ENCODE measurements at places on chromosomes 5 and 9. TPM values are rescaled to one million over a fixed set of nuclear protein-coding genes. Genes with fewer than 3 reads are reported as not detected.

DNA sequence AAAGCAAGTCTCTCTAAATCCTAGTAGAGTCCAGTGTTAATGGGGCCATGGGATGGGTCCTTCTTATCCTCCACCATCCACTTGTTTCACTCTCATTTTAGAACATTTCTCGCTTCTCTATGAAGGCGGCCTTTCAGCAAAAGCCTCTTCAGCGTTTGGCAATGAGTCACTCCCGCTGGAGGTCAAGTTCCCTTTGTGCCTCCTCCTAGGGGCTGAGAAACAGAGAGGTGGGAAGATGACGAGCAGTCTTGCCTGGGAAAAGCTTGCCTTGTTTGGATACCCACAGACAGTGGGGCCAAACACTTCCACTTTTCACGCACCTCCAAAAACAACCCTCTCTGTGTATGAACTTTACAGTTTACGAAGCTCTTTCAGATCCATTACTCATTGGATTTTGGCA is 168.8 kb downstream of the GABBR2 start:
- DNase-seq, result no peak

DNA sequence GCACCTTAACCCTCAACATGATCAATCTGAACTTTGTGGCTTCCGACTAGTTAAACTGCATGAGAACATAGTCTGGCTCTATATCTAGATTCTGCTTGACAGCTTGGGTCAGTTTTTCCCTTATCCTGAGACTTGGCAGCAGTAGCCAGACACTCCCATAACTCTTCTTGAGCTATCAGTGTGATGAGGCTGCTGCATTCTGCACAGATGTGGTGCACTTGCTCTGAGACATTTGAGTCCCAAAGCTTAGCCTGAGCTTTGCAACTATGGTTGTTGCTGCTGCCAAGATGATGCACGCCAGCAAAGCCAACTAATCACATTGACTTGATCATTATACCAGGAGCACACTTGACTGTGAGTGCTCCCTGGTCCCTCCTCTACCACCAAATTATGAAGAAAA is 36.2 kb downstream of the MOCS2 start:
- DNase-seq, result no peak

GRCh38 chr5:139700711-139701055 is 52.5 kb downstream of the CXXC5 start:
- no peak for DNase-seq

DNA sequence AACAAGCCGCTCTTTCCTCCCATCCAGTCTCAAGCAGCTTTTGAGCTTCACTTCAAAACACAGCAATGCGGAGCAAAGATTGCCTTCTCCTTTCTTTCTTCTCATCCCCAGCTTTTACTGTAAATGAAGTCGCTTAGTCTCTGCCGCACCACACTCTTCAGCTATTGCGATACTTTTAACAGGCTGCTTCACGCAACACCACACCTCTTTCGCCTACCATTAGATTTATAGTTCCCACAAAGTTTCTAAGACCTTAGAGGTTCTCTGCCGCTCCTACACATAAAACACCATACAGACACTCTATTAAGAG is 711 bp downstream of the PGGT1B start:
- DNase-seq, result no peak

DNA sequence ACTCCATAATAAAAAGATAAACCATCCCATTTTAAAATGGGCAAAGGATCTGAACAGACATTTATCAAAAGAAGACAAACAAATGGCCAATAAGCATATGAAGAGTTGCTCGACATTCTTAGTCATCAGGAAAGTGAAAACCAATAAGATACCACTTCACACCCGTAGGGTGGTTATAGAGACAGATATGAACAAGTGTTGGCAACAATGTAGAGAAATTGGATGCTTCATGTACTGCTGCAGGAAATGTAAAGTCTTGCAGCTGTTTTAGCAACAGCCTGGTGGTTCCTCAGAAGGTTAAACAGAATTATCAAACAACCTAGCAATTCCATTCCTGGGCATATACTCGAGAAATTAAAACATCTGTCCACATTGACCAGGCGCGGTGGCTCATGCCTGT is 42.5 kb downstream of the GTF3C4 start:
- no peak for DNase-seq

GRCh38 chr5:172379481-172379880 is 74.8 kb downstream of the SH3PXD2B start:
- DNase-seq, result no peak

DNA sequence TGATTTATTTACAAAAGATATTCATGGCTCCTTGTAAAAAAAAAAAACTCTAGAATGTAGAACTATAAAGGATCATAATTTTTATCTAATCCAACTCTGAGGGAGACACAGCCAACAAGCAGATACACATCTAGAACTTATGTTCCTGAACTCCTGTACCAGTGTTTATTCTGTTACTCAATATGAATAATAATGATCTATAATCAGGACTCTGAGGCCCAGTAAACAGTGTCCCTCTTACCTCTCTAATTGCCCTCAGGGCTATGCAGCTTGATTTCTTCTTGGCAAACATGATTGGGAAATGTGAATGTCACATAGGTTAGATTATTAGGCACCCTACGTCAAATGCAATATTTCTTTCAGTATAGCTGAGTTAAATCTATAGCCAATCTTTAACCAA is 391.6 kb upstream of the RPS23 start:
- no peak for DNase-seq

DNA sequence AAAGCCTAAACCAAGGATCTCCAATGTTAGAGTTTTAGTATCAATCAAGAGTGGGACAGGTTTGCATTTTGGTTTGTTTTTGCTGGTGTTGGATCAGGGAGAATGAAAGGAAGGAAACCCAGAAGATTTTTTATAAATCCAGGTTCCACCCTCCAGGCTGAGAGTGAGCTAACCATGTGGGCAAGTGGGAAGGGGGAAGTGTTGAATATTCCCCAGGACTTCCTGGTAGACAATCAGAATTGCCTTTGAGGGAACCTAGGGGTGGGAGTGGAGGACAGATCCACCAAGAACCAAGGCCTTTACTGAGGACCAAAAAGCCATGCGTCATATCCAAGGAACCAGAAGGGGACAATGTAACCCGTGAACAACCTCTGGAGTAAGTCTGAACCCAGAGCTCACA is 33.5 kb upstream of the PIK3R1 start:
- DNase-seq, result no peak

GRCh38 chr5:136062366-136063274 is 33.8 kb downstream of the TGFBI start:
- no peak for DNase-seq

GRCh38 chr5:64773533-64773932 is 4.8 kb downstream of the CWC27 start:
- DNase-seq, result no peak

DNA sequence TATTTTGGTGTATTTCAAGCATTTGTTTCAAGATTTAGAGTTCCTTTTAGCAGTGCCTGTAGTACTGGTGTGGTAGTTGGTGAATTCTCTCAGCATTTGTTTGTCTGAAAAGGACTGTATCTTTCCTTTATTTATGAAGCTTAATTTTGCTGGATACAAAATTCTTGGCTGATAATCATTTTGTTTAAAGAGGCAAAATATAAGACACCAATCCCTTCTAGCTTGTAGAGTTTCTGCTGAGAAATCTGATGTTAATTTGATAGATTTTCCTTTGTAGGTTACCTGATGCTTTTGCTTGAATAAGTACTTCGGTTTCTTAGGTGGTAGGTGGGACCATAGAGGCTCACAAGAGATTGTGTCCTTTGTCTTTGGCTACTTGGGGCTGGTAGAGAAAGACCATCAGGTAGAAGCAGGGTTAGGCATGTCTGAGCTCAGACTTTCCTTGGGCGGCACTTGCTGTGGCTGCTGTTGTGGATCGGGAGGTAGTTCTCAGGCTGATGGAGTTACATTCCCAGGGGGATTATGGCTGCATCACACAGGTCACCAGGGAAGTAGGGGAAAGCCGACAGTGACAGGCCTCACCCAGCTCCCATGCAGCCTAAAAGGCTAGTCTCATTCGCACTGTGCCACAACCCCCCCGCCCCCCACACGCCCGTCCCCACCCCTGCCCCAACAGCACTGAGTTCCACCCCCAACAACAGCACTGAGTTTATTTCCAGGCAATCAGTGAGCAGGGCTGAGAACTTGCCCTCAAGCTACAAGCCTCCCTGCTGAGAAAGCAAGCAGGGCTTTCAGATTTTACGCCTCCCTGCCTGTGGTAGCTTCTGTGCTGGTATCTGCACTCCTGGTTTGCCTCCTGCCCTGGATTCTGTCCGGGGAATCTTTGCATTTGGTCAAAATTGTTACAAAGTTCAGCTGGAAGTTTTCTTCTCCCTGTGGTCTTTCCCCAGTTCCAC is 127.1 kb upstream of the GLRA1 start:
- no peak for DNase-seq

DNA sequence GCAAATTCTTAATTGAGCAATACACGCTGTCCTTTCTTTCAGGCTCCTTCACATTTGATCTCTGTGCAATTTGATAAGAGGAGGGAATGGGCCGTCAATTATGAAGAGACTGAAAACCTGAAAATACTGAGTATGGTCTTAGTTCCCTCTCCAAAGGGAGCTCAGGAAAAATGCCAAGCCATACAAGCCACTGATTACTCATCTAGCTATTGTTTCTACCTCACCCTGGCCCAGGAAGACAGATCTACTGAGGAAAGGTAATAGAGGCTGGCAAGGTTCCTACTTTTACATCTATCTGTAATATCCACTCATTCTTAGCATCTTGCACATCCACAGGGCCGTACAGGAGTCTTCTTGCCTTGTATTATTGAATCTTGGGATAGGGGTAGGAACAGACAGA is 23.7 kb upstream of the TNC start:
- DNase-seq, result no peak

DNA sequence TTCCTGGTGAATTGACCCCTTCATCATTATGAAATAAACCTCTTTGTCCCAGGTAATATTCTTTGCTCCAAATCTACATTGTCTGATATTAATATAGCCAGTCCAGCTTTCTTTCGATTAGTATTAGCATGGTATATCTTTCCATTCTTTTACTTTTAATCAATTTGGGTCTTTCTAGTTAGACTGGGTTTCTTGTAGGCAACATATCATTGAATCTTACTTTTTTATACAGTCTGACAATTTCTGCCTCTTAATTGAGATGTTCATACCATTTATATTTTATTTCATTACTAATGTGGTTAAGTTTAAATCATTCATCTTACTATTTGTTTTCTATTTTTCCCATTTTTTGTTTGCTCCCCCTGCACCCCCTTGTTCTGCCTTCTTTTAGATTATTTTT is 61.7 kb upstream of the LIFR start:
- no peak for DNase-seq

GRCh38 chr5:132487841-132488555 is 2.6 kb downstream of the IRF1 start:
- no peak for DNase-seq

- DNase-seq, result no peak
Observed at GRCh38 chr5:180487556-180487955, 6.6 kb upstream of the CNOT6 start.

DNA sequence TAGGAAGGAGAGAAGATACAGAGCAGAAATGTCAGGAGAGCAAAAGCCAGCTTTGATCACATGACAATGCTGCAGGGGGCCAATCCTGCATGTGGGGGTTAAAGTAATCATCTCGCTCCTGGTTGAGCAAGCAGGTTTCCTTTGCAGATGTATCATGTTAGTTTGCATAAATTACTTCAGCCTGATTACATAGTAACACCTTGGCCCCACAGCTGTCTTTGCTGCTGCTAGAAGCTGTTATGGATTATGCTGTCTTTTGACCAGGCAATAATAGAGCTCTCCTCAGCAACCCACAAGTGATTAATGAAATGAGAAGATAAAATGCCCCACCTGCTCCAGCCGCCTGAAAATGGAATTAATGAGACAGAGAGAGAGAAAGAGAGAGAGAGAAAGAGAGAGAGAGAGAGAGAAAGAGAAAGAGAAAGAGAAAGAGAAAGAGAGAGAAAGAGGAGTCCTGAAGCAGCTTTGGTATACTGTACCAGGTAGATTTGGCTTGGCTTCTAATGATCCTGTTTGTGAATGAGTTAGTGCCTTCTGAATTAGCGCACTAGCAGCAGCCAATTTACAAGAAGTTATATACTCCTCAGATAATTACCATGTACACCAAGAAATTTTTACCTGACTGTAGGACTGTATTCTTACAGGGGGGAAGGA is 174.3 kb upstream of the RORB start:
- no peak for DNase-seq

DNA sequence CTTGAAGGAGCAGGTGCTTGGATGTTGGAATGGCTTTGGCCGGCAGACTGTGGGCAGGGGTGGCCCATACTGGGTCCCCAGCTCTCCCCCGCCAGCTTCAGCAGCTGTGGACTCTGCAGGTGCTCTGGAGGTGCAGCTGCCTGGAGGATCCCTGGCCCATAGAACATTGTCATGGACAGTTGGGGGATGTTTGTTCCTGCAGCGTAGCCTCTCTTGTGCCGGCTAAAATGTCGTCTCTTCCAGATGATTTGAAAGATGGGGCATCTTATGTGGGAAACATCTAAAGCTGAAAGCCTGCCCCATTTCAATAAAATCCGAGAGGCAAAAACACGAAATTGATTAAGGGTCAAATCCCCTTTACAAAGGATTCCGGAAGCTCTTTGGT is 13.5 kb upstream of the SLC6A19 start:
- DNase-seq, result no peak

DNA sequence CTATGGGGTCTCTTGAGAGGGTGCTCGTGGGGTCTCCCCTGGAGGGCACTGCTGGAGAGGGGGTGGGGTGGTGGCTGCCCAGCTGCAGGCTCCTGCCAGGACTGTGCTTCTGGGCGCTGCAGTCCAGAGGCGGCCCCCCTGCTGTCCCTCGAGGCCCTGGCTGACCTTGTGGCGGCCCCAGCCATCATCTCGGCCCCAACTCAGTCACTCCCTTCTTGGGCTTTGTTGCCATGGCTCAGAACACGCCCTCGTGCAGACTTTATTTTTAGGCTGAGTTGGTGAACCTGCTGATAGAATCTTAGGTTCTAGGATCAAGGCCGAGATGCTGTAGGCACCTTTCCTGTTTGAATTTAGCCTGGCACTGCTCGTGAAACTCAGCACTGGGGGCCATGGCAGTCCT is 22.8 kb downstream of the FBXW5 start:
- DNase-seq, result no peak

DNA sequence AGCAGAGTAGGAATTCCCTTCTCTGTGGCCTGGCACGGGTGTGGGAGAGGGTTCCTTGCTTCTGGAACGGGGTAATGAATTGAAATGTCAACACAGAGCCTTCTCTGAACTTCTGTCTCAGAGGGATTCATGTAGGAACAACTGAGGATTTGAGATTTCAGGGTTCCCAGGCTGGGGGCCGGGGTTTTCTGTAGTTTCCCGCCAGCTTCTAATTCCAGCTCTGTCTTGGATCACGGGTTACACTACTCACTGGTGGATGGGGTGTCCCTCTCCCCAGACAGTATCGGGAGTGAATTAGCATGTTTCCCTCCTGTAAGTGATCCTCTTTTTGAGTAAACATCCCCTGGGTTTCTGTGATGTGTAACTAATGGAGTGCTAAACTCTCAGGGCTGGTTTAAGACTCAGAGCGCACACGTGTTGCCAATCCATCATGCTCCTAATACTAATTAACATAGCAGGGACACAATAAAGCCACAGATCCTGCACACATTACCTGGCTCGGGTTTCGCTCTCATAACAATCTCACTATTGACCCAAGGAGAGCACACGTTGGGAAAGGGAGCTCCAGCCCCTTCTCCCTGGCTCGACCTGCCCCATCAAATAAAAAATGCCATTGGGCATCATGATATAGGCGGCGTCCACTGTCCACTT is 18.1 kb upstream of the DMRT2 start:
- DNase-seq, result no peak

The C5orf58 gene
- not detected for total RNA-seq

The NR4A3 gene
- total RNA-seq, result 0.12 TPM

The RAI14 gene
- 250 TPM for total RNA-seq

The C5orf24 gene
- total RNA-seq, result 71.4 TPM

The PCDHGA10 gene
- 12.4 TPM for total RNA-seq

The BTNL3 gene
- total RNA-seq, result not detected

The FOXD4L5 gene
- not detected for total RNA-seq

The ARHGEF37 gene
- total RNA-seq, result 8.5 TPM

The ADGRD2 gene
- not detected for total RNA-seq
